ENCODE measurements at places on chromosomes 7 and 10.

DNA sequence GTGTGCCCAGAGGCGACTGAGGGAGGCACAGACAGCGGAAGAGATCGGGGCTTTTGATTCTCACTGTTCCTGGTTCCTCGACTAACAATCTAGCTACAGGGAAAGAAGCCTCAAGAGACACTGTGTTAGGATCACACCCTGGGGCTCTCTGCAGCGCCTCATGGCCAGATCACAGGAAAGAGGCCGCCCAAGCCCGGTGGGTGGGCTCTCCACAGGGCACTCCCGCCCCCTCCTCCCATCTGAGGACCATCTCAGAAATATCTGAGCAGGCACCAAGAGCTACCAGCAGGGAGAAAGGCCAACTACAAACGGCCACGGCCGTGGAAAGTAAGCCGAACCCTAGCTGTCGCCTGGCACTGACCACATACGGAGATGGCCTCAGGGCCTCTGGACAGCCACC is 224.2 kb downstream of the MLLT10 start:
- no peak for DNase-seq

- no peak for DNase-seq
Measured at GRCh38 chr10:23966504-23967051, 242.4 kb upstream of the KIAA1217 start.

GRCh38 chr7:151903249-151904032 is 26.5 kb upstream of the PRKAG2 start:
- no peak for DNase-seq

DNA sequence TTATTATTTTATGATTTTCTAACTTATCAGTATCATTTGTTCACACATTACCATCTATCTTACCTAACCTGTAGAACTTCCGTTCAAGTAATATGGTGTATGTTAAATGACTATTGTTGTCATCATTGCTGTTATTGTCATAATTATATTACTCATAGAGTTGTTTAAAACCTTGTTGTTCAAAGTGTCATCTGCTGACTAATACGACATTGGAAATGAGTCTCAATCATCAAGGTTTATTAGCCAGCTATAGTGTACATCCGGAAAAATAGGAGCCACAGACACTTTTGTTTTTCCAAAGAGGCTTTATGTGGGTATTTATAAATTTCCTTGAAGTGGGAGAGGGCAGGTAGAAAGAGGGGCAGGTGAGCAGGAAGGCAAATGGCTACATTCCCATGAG is 386.9 kb upstream of the LRRTM3 start:
- DNase-seq: no peak

DNA sequence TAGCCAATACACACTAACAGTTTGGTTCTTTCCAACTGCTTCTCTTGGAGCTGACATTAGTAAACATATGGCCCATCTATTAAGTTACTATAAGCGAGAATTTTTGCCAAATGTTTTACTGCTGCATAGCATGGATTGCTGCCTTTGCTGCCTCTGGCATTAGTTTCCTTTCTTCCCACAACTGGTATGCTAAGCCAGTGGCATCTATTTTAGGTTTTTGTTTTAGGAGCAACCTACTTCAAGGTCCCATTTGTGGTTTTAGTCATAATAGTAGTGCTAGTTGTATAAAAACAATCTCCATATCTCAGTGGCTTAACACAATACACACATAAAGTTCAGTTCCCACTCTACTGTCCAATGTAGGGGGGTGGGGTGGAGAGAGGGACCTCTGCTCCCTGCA is 25.9 kb upstream of the PANK1 start:
- DNase-seq: no peak

- no peak for DNase-seq
Measured at GRCh38 chr7:151615784-151616183, 96.1 kb upstream of the RHEB start.

GRCh38 chr10:106780632-106781031 is 383.9 kb downstream of the SORCS1 start:
- DNase-seq: no peak

All from 8988T (cell line).